ENCODE measurements at places on chromosomes 7 and 10.

DNA sequence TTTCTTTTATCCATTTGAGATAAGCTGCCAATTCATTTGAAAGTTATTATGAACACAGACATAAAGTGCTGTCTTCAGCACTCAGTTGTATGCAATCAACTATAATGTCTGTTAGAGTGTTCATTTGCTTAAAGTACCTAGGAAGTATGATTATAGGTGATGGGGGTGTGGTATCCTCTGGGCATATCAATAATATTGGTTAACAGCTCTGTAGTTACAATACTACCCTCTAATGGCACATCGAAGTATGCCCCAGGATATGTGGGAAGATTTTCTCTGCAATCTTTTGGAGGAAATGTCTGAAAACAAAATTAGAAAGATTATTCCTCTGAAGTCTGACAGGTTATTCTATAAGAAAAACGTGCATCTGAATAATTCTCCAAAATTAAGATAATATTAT, 429.7 kb downstream of the ARL4A start:
- no peak for DNase-seq

- no peak for DNase-seq
Observed at GRCh38 chr10:87850742-87851205, 12.6 kb downstream of the KLLN start.

DNA sequence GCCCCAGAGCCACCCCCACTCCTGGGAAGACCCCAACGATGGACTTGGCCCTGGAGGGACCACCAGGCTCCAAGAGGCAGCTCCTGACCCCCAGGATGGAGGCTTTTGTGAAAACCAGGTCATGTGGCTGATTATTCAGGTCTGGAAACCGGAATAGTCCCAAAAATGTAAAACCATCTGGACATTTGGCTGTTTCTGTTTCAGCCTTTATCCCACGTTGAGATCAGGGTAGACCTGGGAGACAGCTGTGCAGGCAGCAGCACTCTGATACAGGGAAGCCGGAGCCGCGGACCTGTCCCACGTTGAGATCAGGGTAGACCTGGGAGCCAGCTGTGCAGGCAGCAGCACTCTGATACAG, 7.1 kb upstream of the ADGRA1 start:
- DNase-seq, result no peak

DNA sequence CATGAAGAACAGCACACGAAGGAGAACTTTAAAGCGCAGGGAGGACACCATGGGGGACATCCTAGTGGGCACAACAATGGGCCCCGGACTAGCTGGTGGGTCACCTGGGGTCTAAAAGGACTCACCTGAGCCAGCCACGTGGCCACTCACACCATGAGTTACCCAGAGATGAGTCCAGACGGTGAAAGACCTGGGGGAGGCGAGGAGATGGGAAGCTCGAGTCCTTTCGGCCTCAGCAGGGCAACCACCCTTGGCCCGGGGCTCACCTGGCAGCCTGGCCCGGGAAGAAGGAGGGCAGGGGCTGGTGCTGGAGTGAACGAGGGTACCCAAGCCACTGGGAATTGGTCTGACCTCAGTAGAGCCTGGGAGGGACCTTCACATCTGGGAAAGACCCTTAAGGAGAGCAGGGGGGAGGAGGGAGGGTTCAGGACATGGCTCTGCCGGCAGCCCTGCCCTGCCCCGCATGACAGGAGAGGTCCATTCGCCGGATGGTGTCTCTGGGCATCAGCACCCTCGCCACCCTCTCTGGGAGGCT, 5.7 kb downstream of the GIGYF1 start:
- no peak for DNase-seq

GRCh38 chr10:127880557-127880956, 12.2 kb downstream of the CLRN3 start:
- DNase-seq, result no peak

DNA sequence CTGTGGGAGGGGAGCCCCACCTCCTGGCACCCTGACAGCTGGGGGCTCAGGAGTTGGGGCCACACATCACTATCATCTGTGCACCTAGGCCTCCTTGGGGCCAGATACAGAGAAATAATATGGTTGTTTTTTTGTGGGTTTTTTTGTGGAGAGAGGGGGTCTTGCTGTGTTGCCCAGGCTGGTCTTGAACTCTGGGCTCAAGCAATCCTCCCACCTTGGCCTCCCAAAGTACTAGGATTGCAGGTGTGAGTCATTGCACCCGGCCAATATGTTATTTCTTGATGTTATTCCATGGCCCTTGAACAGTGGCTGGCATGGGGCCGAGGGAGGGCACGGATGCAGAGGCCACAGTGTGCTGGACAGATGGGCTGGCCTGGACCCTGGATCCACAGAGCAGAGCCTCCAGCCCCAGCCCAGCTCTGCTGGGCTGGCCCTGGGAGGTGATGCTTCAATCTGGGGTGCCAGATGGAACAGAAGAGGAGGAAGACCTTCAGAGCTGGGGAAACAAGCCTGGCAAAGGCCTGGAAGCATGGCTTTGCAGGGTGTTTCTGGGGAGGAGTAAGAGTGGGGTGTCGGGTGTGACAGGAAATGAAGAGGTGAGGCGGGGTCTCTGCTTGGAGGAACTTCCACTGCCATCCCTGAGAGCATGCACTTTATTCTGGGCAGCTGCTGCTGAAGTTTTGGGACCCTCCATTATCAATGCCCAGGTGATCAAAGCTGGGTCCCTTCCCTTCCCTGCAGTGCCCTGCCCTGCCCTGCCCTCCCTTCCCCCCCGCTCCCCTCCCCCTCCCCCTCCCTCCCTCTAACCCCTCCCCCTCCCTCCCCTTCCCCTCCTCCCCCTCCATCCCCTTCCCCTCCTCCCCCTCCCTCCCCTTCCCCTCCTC, 3.7 kb upstream of the FZD9 start:
- DNase-seq, result no peak

- DNase-seq, result no peak
Observed at GRCh38 chr7:44853391-44853790, 5.5 kb upstream of the H2AZ2 start.

GRCh38 chr7:42886129-42886528, 25.7 kb downstream of the C7orf25 start:
- no peak for DNase-seq

GRCh38 chr10:123102673-123103072, 33.1 kb upstream of the HMX3 start:
- no peak for DNase-seq

DNA sequence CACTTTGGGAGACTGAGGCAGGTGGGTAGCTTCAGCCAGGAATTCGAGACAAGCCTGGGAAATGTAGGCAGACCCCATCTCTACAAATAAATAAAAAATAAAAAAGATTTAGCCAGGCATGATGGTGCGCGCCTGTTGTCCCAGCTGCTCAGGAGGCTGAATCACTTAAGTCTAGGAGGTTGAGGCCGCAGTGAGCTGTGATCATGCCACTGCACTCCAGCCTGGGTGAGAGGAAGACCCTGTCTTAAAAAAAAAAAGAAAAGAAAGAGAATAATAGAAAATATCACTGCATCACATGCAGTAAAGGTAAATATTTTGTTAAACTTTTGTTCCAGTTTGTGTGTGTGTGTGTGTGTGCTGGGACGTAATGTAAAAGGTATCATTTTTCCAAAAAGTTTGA, 3.0 kb downstream of the STRIP2 start:
- no peak for DNase-seq

- no peak for DNase-seq
Observed at GRCh38 chr10:117537436-117537903, 5.1 kb upstream of the EMX2 start.

GRCh38 chr10:78371136-78371535, 337.5 kb downstream of the RPS24 start:
- DNase-seq, result no peak
